ENCODE measurements at places on chromosomes 12 and 14. TPM values are rescaled to one million over a fixed set of nuclear protein-coding genes. Genes with fewer than 3 reads are reported as not detected.

Gene KRT3
- not detected for total RNA-seq

Gene PLEKHH1
- 0.16 TPM for total RNA-seq

Gene TEX52
- not detected for total RNA-seq

Gene KCNH3
- total RNA-seq, result not detected

Gene CCDC175
- not detected for total RNA-seq

Gene STON2
- total RNA-seq, result 59.4 TPM

Gene NELL2
- total RNA-seq, result 0.06 TPM

Gene PTCSC3
- total RNA-seq, result not detected

Gene A2M
- 198 TPM for total RNA-seq

Gene CLEC7A
- 0.25 TPM for total RNA-seq

Gene RFX4
- not detected for total RNA-seq

Gene MYL2
- not detected for total RNA-seq

Gene RPL10L
- total RNA-seq, result not detected

Gene GPR132
- under 0.01 TPM for total RNA-seq

Gene OR4E2
- not detected for total RNA-seq

Gene REM2
- total RNA-seq, result not detected

Gene CIDEB
- total RNA-seq, result 3.8 TPM

Gene PTPN6
- total RNA-seq, result 3.2 TPM

Gene PLEKHD1
- 0.06 TPM for total RNA-seq

Gene ERBB3
- not detected for total RNA-seq

Gene TMTC2
- total RNA-seq, result 3.2 TPM

Gene CLEC1A
- 28.0 TPM for total RNA-seq

Gene OTX2
- total RNA-seq, result not detected

Gene STX2
- 30.3 TPM for total RNA-seq

Gene FGF23
- not detected for total RNA-seq

Gene MRPL52
- total RNA-seq, result 63.5 TPM

Gene POTEM
- total RNA-seq, result not detected

Gene ITGA7
- total RNA-seq, result 0.81 TPM

Measured in bladder microvascular endothelial cell (primary cell).